Panc1 (cell line): ENCODE measurements at places on chromosomes 7 and 10. TPM values are rescaled to one million over a fixed set of nuclear protein-coding genes. Genes with fewer than 3 reads are reported as not detected.

DNA sequence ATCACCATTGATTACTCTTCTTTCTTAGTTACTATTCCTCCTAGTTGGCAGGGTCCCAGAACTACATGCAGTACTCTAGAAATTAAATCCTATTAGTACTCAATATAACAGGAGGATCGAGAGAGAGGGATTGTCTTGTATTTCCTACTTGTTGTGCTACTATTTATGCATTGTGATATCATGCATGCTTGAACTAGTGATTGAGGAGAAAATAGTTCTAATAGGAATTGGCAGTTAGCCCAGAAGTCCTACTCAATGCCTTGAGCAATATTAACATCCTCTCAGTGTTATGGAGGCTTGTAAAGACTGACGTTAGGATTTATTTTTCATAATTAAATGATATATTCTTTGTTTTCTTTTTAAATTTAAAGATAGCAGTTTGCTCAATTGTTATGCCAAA, 67.4 kb downstream of the FOXP2 start:
- H3K4me3 ChIP-seq = no peak overlapping the region
- no peak for DNase-seq
- no peaks in the 10 kb centered on the region for H3K27me3 ChIP-seq
- no peak overlapping the region for H3K27ac ChIP-seq
- H3K36me3 ChIP-seq = no peaks in the 10 kb centered on the region

DNA sequence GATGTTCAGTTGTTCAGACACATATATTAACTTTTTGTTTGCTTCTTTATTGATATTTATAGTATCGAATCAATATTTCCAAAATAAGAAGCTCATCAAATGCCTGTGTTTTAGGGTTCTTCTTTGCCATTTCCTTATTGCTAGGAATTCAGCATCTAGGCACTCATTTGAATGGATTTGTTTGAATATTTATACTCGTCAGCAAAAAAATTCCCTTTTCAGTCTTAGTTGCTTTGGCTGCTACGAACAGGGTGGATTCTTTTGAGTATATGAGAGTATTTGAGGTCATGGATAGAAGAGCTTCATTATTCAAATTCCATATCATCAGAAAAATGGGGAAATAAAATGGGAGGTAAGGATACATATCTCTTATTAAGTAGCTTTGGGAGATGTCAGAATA, 706.9 kb downstream of the NRG3 start:
- H3K4me1 ChIP-seq = no peaks in the 10 kb centered on the region
- no peak for DNase-seq
- H3K36me3 ChIP-seq = no peaks in the 10 kb centered on the region
- no peaks in the 10 kb centered on the region for H3K27me3 ChIP-seq
- H3K4me3 ChIP-seq = no peak overlapping the region

Gene COBL
- total RNA-seq = 0.39 TPM

DNA sequence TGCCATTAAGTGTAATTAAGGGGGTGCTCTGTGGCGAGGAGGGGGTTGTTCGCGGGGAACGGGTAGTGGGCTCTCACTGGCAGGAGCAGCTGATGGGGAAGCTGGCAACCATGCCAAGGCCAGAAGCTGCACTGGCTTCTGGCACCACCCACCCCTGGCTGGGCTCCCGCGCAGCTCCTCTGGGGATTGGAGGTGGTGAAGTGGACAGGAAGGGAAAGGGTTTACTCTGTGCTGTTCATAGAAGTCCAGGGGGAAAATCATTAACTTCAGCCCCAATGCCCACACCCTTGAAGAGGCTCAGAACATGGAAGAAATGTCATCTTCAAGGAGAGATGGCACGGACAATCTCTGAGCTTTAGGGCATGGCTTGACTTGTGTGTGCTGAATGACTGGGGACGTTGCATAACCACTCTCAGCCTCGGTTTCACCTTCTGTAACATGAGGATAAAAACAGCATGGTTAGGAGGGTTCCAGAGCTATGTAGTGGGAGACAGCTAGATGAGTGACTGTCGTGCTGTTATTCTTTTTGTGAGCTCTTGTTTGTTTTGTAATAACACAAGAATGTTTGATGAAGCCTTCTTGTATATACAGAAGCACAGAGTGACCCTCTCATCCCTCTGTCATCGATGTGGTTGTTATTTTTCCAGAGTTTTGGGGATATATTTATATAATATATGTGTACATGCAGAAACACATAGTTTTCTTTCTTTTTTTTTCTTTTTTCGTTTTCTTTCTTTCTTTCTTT, 29.9 kb downstream of the KAZALD1 start:
- H3K27me3 ChIP-seq = no peaks in the 10 kb centered on the region
- H3K4me1 ChIP-seq = no peaks in the 10 kb centered on the region
- no peaks in the 10 kb centered on the region for H3K36me3 ChIP-seq
- no peak overlapping the region for H3K27ac ChIP-seq
- H3K4me3 ChIP-seq = no peak overlapping the region

GRCh38 chr10:120075349-120075748, 182.8 kb downstream of the SEC23IP start:
- no peak overlapping the region for H3K27ac ChIP-seq
- H3K4me3 ChIP-seq = no peak overlapping the region
- no peaks in the 10 kb centered on the region for H3K27me3 ChIP-seq
- no peak for DNase-seq
- no peaks in the 10 kb centered on the region for H3K36me3 ChIP-seq
- H3K4me1 ChIP-seq = no peaks in the 10 kb centered on the region

GRCh38 chr10:132332433-132332754, 401 bp downstream of the LRRC27 start:
- peak overlapping the region; percentile 83 for H3K4me3 ChIP-seq
- peaks cover 26% of the 10 kb centered on the region for H3K4me1 ChIP-seq
- peak overlapping the region; percentile 95 for H3K27ac ChIP-seq
- no peaks in the 10 kb centered on the region for H3K36me3 ChIP-seq

Gene KCP
- 0.13 TPM for total RNA-seq

Gene WIPF3
- 2.0 TPM for total RNA-seq

Gene AASS
- 0.31 TPM for total RNA-seq

Gene MTPN
- 177 TPM for total RNA-seq

- 0 out of 2 replicates have a peak, but pooled peaks cover 4% of the 10 kb centered on the region for H3K4me1 ChIP-seq
- no peaks in the 10 kb centered on the region; the same call in 1 of the 2 replicates for H3K27me3 ChIP-seq
- no peak overlapping the region for H3K4me3 ChIP-seq
- no peaks in the 10 kb centered on the region for H3K36me3 ChIP-seq
- no peak for DNase-seq
These were observed 32.1 kb upstream of the MSRB2 start for GRCh38 chr10:23063045-23063972.

Gene ZNF398
- total RNA-seq = 14.1 TPM

DNA sequence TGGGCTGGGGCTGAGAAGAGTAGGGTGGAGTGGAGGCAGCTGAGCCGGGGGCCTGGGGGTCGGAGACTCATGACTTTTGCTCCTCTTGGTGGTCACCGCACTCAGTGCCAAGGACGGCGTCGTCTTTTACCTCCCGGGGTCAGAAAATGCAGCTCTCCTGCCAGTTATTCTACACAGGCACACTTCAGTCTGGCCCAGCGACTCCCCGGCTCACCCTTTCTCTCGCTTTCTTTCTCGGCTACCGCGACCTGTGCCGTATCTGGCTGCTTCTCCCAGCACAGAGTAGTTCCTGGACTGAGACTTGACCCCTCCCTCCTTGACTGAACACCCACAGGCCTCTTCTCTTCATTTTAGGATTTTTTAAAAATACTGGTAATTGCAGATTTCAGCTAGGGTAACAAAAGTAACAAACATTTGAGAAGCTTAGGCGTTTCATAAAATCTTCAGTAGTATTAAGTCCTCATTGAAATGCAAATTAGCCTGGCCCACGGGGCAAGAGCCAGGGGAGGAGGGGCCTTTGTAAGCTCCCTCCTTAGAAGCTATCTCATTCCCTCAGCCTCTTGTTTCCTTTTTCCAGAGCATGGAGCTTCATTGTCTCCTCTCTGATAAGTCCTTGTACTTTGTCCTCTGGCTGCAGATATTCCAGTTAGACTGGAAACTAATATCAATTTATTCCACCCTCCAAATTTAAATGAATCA, 1.1 kb upstream of the PRLHR start:
- H3K4me3 ChIP-seq = peak overlapping the region; percentile 23
- no peaks in the 10 kb centered on the region for H3K4me1 ChIP-seq
- no peak for DNase-seq
- no peaks in the 10 kb centered on the region for H3K36me3 ChIP-seq
- H3K27me3 ChIP-seq = peaks cover 33% of the 10 kb centered on the region

DNA sequence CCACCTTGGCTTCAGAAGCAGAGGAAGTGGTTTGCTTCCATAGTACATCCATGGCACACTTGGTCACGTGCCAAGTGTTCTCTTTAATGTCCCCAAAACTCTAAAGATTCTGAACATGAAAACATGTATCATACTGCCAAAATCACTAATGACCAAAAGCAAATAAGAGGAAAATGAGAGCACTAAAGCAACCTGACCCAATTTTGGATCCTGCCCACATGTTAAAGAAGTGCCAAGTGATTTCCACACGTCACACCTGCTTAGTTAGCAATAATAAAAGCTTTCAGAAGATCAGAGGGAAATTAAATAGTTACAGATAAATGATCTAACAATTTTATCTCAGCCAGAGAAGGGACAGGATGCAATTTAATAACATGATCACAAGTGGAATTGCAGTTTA, 1170.0 kb downstream of the XPNPEP1 start:
- H3K4me3 ChIP-seq = no peak overlapping the region
- DNase-seq = no peak
- no peak overlapping the region for H3K27ac ChIP-seq
- no peaks in the 10 kb centered on the region for H3K36me3 ChIP-seq

DNA sequence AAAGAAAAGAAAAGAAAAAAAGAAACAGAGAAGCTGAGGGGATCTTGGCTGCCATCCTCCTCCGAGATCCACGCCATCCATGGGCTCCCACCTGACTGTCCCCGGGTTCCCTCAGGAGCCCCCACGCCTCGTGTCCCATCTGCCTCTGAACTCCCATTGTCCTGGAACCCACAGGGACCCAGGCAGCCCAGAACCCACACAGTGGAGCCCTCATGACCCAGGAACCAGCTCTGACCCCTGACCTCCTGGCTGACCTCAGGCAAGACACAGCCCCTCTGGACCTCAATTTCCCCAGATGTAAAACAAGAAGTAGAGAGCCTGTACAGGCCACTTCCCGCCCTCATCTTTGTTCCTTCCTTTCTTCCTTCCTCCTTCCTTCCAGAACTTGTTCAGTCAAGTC, 40.4 kb downstream of the RASGEF1A start:
- no peaks in the 10 kb centered on the region for H3K36me3 ChIP-seq
- no peak overlapping the region for H3K4me3 ChIP-seq
- H3K4me1 ChIP-seq = 0 out of 2 replicates have a peak, but pooled peaks cover 3% of the 10 kb centered on the region
- no peak overlapping the region for H3K27ac ChIP-seq

Gene COL17A1
- 0.26 TPM for total RNA-seq

- no peaks in the 10 kb centered on the region; the same call in 1 of the 2 replicates for H3K4me1 ChIP-seq
- H3K27ac ChIP-seq = no peak overlapping the region
- H3K27me3 ChIP-seq = no peaks in the 10 kb centered on the region
These were observed 81.5 kb upstream of the PDGFA start for GRCh38 chr7:601036-601594.

DNA sequence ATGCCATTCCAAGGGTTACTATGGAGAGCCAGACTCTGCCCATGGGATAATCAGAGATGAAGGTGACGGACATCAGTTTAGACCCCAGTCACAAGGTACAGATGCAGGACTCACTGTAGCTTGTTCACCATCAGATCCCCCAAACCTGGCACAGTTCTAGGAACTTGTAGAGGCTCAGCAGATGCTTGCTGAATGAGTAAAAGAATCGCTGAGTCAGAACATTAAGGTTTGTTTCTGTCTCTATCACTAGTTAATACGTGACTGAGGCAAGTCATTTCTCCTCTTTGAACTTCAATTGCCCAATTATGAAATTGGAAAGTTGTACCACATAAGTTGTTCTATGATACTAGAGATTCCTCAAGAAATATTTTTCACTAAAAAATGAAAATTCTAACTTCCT, 65.1 kb downstream of the PPP1R3C start:
- no peaks in the 10 kb centered on the region for H3K36me3 ChIP-seq
- no peak for DNase-seq
- no peaks in the 10 kb centered on the region for H3K4me1 ChIP-seq
- H3K27ac ChIP-seq = no peak overlapping the region

Gene KCND2
- not detected for total RNA-seq

- no peaks in the 10 kb centered on the region for H3K36me3 ChIP-seq
- H3K4me3 ChIP-seq = no peak overlapping the region
- no peak overlapping the region for H3K27ac ChIP-seq
- H3K4me1 ChIP-seq = no peaks in the 10 kb centered on the region
These were observed 240.1 kb upstream of the SLC26A5 start for GRCh38 chr7:103686064-103686463.

DNA sequence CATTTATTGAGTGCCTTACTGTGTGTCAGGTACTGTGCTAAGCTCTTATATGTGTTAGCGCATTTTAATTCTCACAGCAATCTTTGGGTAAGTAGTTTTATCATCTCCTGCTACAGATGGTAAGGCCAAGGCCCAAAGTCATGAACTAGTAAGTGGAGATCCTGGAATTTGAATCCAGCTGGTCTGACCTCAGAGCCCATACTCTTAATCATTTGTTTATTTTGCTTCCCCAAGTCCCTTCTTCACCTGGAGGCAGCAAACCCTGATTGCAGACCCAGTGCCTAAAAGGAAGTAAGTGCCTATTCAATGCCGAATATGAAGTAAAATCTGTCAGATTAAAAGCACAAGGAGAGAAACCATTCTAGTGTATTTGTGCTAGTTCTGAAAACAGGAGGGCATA, 182.9 kb upstream of the TCF7L2 start:
- H3K4me1 ChIP-seq = no peaks in the 10 kb centered on the region
- no peaks in the 10 kb centered on the region for H3K36me3 ChIP-seq
- H3K27me3 ChIP-seq = no peaks in the 10 kb centered on the region
- H3K4me3 ChIP-seq = no peak overlapping the region
- DNase-seq = no peak

Gene SRRM3
- total RNA-seq = 8.5 TPM

- H3K27me3 ChIP-seq = no peaks in the 10 kb centered on the region
- no peak for DNase-seq
- no peaks in the 10 kb centered on the region; the same call in 1 of the 2 replicates for H3K36me3 ChIP-seq
- no peak overlapping the region for H3K4me3 ChIP-seq
- peaks cover 40% of the 10 kb centered on the region for H3K4me1 ChIP-seq
- H3K27ac ChIP-seq = peak overlapping the region; percentile 15
These were observed 39.1 kb downstream of the CDK6 start for GRCh38 chr7:92797284-92797683.

DNA sequence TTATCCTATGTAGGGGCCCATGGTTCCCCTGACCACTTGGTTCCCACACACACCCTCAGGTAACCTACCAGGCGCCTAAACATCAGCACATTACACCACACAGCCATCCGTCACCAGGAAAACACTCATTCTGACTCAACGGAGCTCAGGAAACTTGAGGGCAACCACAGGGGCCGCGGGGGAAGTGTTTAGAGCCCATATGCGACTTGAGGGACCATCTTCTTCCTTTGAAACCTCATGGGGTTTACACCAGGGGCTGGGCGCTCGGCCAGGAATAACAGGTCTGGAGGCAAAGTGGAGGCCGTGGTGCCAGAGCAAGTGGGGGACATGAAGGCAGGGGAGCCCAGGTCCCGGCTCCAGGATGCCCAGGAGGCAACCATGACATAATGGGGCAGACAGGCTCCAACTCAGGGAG, 1.5 kb downstream of the STX1A start:
- no peaks in the 10 kb centered on the region for H3K36me3 ChIP-seq
- peak overlapping the region; percentile 82 for H3K4me3 ChIP-seq
- DNase-seq = peak; percentile 68
- no peaks in the 10 kb centered on the region for H3K27me3 ChIP-seq
- peak overlapping the region; percentile 96 for H3K27ac ChIP-seq

- H3K36me3 ChIP-seq = no peaks in the 10 kb centered on the region
- no peaks in the 10 kb centered on the region for H3K4me1 ChIP-seq
- no peak for DNase-seq
- H3K27me3 ChIP-seq = no peaks in the 10 kb centered on the region
These were observed 65.7 kb downstream of the BICC1 start for GRCh38 chr10:58578366-58578765.

Gene SPDYE8
- not detected for total RNA-seq

Gene PPRC1
- 87.9 TPM for total RNA-seq

Gene RBAK
- total RNA-seq = 14.8 TPM
